ENCODE measurements at places on chromosomes 2 and 18. TPM values are rescaled to one million over a fixed set of nuclear protein-coding genes. Genes with fewer than 3 reads are reported as not detected.

Gene TUBB8B
- total RNA-seq = not detected

Gene KIF1A
- not detected for total RNA-seq

Gene UGT1A5
- not detected for total RNA-seq

Gene CCDC150
- total RNA-seq = 3.7 TPM

Gene PTPRN
- 7.9 TPM for total RNA-seq
